DMS79 (cell line): ENCODE measurements at places on chromosomes 3 and 15.

DNA sequence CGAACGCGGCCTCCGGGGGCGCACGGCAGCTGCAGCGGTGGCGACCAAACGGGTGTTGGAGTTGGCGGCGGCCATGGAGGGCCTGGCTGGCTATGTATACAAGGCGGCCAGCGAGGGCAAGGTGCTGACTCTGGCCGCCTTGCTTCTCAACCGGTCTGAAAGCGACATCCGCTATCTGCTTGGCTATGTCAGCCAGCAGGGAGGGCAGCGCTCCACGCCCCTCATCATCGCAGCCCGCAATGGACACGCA is 725 bp downstream of the FEM1B start:
- no peak for DNase-seq

GRCh38 chr3:50269460-50269859 is 513 bp downstream of the SEMA3B start:
- DNase-seq, result no peak

DNA sequence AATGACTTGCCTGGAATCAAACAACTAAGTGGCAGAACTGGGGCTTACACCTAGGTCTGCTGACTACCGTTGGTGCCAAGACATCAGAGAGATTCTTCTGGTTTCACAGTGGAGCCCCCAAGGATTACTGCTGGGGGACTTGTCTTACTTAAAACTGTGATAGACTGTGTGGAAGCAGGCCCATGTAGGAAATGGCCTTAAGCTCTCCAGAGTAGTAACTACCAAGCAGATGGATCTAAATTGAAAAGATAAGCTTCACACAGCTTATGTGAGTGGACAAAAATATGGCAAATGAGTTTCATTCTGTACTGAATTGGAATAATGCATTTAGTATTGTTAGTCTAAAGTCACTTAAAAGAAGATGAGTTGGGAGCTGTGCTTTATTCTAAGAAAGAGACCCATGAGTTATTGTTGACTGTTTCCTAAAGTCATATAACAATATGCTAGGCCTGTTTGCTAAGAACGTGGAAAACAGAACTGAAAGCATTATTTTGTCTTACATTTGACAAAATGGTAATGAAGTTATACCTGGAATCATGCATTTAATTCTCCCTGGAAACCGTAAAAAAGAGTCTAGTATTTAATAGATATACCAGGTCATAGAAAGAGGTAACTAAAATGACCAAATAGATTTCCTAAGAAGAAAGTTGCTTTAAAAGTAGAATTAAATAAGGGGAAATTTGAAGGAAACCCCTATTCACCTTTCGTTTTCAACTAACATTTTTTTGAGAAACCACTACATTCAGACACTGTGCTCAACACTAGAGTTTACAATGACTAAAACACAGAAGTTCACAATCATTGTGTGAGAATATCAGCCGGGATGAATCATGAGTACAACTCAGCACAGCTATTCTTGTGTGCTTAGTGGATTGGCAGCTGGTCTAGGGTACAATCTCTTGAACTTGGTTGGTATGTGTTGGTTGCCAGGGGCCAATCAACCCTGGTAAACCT is 13.0 kb upstream of the MAPK6 start:
- DNase-seq, result no peak

GRCh38 chr3:140341817-140342403 is 336.0 kb upstream of the TRIM42 start:
- no peak for DNase-seq

DNA sequence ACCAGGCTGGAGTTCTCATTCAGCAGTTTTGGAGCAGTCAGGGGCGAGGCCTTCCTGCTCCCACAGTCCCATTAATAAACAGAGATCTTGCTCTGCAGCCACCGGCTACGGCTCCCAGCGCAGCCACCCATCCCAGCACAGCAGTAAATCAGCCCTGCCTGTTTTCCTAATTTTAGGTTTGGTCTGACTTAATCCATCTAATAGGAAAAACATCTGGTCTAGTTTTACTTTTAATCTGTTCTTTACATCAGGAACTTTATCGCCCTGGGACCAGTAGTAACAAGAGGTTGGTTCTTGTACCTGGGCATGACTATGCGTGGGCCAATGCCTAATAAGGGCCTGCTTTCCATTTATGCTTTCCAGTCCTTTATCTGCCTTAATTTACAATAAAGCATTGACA is 264.0 kb upstream of the DPH6 start:
- DNase-seq, result no peak

DNA sequence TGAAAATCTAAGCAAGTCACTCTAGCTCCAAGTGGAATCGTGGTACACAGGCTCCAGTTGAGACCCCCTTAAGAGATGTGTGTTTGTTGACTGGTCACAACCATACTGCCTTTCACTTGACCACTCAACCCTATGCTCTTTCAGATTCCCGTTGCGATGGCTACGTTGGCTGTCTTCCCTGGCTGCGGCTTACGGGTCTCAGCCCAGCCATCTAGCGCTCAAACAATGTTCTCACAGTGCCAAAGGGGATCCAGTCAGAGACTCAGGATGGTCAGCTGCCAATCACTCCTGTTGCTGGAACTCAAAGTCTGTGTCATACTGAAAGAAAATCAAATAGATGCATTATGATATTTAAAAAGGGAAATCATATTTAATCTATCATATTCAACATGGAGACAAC is 237.6 kb downstream of the ITPR1 start:
- no peak for DNase-seq

DNA sequence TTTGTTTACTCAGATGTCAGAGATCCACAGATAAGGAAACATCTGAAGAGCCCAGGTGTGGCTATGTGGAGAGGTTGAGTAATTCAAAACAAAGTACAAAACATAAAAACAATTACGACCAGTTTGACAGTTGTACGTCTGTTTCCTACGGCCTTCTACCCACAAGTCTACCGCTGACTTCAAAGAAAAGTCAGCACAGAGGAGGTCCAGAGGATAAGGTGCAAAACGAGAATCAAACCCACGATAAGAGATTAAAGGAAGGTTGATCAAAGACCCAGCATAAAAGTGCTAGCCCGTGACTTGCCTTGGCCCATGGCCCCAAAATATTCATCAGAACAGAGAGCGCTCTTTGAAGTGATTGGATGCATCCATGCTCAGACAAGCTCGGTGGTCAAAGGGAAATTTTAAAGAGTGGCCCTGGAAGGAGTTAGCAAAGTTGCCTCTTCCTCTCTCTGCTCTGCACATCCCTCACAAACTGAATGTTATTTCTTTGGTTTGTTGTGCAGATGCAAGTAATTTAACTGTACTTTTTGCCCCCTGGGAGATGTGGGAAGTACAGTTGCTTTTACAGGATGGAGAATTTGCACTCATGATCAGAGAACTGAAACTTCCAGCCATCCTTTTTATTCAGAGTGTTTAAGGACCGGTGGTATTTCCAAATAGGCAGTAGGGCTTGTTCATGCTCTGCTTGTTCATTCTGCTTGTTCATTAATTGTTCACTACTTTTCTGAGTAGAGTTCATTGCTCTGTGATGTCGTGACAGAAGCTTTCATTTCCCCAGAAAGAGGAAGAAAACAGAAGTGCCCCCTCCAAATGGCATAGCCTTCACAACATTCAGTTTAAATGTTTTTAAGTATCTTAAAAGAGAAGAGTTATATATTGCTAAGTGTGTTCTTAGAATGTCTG is 31.1 kb downstream of the MME start:
- DNase-seq, result no peak

GRCh38 chr3:58565621-58566397 is 11.4 kb downstream of the FAM107A start:
- no peak for DNase-seq

- no peak for DNase-seq
Observed at GRCh38 chr3:32423534-32423933, 31.9 kb downstream of the CMTM7 start.

DNA sequence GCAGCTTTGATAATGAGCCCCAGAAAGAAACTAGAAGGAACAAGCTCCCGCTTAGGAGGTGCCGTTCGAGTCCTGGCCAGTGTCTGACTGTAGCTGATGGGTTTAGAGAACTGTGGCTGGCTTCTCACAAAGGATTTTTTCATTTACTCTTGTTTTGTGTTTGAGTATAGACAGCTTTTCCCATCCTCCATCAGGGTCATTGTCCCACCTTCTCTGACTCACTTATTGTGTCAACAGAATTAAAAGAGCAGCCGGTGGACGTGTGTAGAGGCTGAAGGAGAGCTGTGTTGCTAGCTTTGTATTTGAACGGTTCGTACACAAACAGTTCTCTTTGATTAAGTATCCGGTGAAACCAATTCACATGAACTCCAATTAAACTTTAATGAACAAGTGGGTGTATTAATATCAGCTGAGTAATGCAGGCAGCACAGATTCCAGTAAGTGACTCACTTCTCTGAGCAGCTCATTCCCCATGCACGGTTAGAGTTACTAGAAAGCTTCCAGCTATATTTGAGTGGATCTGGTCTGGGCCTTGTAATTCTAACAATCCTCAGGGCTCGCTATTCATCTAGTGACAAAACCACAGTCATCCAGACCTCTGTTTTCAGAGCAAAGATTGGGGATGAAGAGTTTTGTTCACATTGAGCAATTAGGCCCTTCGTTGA is 141.0 kb downstream of the LPP start:
- DNase-seq, result peak; percentile 51

- DNase-seq, result no peak
Observed at GRCh38 chr3:133893683-133894352, 1.9 kb downstream of the RAB6B start.

DNA sequence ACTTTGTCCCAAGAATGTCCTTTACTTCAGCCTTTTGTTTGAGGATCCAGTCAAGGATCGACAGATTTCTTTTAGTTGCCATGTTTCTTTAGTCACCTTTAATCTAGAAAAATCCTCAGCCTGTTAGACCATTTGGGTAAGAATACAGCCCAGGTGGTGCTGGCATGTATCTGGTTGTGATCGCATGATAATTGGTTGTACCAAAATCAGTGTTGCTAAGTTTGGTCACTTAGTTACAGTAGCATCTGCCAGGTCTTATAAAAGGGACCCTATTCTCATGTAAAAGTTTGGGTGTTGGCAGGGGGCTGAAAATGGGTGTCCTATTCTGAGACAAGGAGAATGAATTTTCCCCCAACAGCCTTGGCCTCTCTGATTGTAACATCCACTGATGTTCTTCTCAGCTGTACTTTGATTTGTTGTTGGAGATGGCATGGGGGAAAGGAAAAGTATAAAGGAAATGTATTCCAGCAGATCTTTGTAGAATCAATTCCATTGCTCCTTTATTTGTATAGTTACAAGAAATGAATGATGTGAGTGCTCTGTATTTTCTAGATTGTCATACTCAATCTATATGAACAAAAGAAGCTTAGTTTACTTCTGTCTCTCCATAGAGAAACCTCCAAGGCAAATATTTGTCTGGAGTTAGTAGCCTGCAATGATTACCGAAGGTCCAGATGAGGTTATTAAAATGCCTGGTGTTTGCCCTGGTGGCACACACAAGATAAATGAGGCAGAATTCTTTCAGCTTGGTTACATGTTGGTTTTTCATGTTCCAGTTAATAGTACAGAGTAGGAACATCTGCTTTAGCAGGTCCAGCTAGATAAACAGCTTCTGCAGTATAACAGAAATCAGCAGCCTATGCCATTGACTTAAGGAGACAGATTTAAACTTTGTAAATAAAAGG is 65.7 kb downstream of the CMTM8 start:
- no peak for DNase-seq

DNA sequence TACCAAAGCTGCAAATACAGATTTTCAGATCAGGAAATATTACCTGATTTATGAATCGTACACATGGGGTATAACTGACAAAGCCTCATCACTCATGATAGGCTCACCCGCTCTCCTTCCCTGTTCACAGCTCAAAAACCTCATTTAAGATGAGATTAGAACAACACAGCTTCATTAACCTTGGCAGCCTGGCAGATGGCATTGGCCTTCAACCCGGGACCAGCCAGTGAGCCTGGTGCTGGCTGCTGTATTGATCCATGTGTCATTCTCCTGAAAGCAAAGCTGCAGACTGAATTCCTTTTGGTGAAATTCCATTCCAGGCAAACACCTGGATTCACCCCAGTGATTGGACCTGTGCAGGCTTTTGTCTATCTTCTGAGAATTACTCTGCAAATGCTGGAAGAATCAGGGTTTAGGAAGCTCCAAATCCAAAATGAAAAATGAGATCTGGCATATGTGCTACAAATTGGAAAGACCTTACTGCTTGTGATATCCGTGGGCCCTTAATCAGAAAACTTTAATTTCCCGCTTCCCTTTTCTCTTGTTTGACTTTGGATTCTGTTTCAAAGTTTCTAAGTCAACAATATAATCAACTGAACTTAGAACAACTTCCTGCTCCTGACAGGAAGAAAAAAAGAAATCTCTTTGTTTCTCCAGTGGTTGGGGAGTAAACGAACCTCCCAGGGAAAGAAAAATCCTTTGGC is 189.1 kb upstream of the KBTBD8 start:
- DNase-seq, result no peak

DNA sequence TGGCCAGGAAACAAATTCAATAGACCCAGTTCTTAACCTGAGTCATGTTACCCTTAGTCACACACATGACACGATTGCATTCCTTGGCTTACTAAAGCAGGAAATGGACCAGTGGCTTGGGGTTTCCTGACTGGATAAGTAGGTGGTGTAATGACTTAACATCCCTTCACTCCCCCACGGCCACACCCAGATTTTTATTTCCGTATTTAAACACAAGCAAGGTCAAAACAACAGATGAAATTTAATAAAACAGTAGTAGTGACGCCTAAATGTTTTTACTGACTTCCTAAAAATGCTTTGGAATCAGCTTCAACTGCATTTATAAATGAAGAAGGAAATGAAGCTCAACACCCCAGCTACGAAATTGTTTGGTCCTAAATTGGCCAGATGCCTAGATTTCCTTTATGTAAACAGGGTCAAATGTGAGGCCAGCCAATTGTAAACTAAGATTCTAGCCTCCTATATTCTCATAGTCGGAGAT is 324.3 kb downstream of the CHST2 start:
- no peak for DNase-seq

GRCh38 chr3:156586905-156587759 is 32.2 kb upstream of the SSR3 start:
- DNase-seq, result no peak

GRCh38 chr15:37370941-37371340 is 270.6 kb upstream of the MEIS2 start:
- no peak for DNase-seq

DNA sequence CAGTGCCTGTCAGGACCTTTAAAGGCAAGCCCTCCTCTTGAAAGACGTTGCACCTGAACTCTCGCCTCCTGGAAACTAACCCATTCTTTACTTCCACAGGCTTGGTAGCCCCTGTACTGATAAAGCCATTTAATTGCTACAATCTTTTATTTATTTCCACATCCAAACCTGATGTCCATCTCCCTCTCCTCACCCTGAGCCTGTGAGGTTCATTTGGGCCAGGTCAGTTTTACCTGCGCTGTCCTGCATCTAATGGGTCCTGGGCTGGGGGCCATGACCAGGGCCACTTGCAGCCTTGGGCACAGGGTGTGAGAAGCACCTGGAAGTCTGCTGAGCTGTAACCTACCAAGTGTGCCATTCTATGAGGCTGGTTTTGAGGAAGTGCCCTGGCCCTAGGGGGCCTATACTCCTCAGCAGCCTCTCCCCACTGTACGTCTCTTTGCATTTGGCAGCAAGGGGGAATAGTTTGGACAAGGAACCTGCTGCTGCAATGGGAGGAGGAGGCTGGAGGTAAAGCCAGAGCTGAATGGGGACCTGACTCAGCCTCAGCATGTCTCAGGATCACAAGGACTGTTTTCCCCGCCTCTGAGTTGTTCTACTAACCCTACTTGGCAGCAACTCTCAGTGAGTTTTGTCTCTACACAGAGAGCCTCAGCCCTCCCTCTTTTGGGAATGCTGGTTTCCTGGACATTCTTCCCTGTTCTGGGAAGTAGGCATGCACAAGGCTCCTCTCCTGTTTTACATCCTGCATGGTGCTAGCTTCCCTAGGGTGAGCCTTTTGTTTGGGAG is 53.8 kb downstream of the WDR76 start:
- DNase-seq, result no peak
